ENCODE measurements at places on chromosomes 6 and 20.

DNA sequence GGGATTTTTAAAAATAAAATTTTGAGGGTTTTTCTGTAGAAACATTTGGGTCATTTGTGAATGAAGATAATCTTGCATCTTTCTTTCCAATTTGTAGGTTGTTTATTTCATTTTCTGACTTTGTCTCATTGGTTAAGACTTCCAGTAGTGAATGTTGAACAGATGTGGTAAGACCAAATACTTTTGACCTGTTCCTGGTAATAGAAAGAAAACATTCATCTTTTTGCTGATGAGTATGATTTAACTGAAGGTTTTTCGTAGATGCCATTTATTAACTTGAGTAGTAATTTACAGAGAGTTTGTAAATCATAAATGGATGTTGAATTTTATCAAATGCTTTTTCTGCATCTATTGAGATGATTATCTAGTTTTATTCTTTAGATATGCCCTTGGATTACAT lies 416.1 kb upstream of the CITED2 start:
- DNase-seq: peak; percentile 11

GRCh38 chr20:18729231-18729825 lies 84.3 kb upstream of the SCP2D1 start:
- DNase-seq: no peak

- DNase-seq: peak; percentile 7
These were observed 544 bp upstream of the TP53INP2 start for GRCh38 chr20:34703424-34704176.

DNA sequence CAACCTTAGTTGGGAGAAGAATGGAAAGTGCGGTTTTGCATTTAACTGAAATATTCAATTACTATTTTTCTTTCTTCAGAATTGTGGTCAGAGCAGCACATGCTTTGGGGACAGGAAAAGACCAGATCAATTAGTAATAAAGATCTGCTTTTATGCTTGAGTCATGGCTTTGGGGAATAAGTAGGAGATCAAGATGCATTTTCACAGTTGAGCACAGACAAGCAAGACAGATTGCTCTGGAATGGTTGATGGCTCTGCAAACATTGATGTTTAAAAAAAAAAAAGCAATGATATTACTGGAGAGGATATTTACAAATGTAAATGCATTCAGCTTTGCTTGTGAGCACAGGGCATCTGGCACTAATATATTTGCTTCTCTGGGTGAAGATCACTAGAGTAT lies 224.4 kb upstream of the SASH1 start:
- no peak for DNase-seq

- no peak for DNase-seq
These were observed 1950.9 kb upstream of the DEFB115 start for GRCh38 chr20:29306390-29307072.

DNA sequence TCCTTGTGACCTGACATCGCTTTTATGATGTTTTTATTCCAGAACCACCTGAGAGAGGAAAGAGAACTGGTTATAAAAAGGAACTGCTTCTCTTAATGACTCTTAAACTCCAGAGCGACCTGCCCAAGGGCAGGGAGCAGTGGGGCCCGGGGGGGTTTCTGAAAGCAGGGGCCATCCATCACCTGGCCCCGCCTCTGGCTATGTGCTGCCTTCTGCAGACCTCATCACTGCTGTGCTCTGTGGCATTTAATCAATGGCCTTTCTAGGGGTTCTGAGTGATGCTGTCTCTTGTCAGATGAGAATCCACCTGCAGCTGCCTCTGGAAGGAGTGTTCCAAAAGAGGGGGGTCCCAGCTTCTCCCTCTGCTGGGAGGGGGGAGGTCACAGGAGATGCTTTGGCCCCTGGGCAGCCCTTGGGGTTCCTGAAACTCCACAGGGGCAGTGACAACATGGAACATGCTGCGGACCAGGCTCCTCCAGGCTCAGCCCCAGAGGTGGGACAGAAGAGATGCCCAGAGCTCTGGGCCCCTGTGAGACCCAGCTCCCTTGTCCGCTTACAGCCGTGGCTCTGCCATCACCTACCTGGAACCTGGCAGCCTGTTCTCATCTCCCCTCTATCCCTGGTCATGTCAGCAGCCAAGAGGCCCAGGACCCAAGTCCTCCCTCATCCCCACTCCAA lies 177.1 kb upstream of the SULF2 start:
- no peak for DNase-seq

DNA sequence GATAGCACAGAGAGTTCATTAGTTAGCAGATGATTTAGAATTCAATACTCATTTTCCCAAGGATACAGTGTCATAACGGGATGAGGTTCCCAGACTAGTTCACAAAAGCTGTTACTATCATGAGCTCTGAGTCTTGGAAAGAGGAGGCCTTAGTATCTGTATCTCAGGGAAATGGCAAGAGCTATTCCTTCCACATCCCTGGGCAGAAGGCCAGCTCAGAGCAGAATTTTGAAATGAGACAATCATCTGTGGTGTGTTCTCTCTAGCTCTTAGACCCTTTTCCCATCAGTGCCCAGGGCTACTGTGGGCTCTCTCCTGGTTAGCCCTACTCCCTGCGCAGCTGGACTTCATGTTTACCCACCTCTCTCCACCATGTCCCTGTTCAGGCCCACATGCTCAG lies 64.5 kb downstream of the JAG1 start:
- DNase-seq: peak; percentile 92

DNA sequence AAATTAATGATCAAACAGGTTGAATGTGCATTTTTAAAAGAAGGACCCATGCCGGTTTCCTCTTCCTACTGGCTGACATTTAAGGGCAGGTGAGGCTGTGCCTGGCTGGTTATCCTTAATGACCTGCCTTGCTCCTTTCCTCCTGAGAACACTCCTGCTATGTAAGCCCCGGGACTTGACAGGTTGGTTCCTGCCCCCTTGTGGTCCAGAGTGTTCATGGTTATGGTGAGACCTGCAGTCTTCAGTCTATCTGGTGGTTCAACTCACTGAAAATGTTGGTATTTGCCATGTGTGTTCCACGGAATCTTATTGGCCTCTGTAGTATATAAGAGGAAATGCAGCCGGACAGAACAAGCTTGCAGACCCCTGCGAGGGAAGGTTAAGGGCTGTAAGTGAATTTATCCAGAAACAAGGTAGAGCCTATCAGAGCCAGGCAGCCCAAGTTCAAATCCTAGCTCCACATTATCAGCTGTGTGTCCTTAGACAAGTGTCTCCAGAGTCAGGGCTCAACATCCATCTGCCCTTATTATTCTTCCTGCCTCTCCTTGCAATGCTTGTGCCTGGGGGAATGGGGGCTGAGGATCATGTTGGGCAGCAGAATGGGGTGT lies 5.2 kb upstream of the BPIFA3 start:
- peak; percentile 53 for DNase-seq

Measured in AG10803 (cell line).